IMR-90 (cell line): ENCODE measurements at places on chromosomes 6 and 20. TPM values are rescaled to one million over a fixed set of nuclear protein-coding genes. Genes with fewer than 3 reads are reported as not detected.

The NFATC2 gene
- total RNA-seq = 0.18 and 0.28 TPM in 2 replicates

GRCh38 chr6:41157323-41157722, 3.2 kb upstream of the TREML1 start:
- no peak overlapping the region for H3K27ac ChIP-seq
- no peak overlapping the region for H3K4me3 ChIP-seq
- no peak for DNase-seq
- H3K36me3 ChIP-seq = no peaks in the 10 kb centered on the region
- peaks cover 2% of the 10 kb centered on the region for H3K27me3 ChIP-seq

The SLC13A3 gene
- total RNA-seq = 2.5 and 2.8 TPM in 2 replicates

DNA sequence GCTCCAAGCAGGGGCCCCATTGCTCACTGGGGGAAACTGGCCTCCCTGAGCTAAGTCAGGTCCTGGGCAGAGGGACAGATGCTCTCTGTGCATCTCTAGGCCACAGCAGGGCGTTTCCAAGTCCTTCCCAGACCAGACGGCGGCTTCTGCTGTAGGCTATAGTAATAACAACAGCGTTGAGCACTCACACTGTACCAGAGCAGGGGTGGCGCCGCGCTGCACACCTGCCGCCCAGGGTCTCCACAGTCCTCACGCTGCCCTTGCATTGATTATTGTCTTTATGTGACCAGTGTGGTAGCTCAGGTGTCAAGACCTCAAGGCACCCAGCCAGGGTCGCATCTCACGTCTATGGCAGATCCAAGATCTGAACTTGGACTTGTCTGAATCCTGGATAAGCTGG, 14.9 kb upstream of the CCN5 start:
- H3K4me3 ChIP-seq = no peak overlapping the region
- H3K27me3 ChIP-seq = no peaks in the 10 kb centered on the region
- H3K36me3 ChIP-seq = no peaks in the 10 kb centered on the region
- no peak overlapping the region for H3K27ac ChIP-seq

DNA sequence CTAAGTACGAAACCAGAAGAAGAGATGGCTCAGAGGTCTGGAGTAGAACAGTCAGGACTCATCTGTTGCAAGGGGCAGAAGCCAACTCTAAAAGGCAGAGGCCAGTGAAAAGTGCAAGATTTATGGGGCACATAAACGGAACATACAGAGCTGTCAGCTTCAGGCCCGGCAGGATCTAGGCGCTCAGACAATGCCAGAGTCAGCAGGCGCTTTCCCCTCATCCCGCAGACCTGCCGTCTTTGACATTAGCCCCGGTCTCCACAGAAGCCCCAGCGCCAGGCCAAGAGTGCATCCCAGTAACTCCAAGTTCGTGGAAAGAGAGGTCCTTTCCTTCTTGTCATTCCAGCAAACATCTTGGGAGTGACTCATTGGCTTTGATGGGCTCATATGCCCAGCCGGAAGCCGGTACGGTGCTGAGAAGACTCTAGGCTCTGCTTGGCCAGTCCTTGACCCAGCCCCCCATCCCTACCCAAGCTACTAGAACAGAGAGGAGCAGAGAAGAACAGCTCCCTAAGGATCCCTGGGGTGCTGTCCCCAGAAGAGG, 260.9 kb downstream of the TAF4 start:
- H3K4me3 ChIP-seq = no peak overlapping the region
- H3K27ac ChIP-seq = no peak overlapping the region
- DNase-seq = no peak
- H3K27me3 ChIP-seq = peaks cover 14% of the 10 kb centered on the region; the same call in 1 of the 2 replicates
- no peaks in the 10 kb centered on the region for H3K4me1 ChIP-seq
